ENCODE measurements at places on chromosomes 5 and 9. TPM values are rescaled to one million over a fixed set of nuclear protein-coding genes. Genes with fewer than 3 reads are reported as not detected.

DNA sequence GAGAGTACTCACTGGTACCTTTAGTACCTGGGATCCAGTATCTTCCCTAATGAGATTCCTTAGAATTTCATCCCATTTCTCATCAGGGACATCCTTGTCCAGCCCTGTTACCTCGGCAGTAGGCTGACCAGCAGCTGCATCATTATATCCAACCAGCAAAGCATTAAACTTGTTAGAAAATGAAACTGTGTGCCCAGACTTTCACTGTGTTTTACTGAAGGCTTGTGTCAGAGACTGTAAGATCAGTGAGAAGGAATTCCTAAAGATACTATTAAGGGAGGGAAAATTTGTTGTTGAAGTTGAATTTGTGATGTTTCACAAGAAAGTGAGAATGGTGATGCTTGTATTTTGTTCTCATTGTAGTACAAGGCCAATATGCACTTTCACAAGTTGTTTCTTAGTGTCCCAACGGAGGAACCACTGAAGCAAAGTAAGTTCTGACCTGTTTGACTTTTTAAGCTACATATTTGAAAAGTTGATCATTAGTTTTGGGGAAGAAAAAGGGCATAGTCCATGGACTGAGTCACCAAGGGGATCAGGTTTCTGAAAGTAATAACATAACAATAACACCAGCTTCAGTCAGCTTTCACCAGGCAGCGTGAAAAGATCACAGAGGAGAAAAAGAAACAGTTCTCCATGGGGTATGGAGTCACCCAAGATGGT, 48.8 kb downstream of the GRAMD2B start:
- H3K27ac ChIP-seq: peak overlapping the region; percentile 93
- peak overlapping the region; percentile 62 for H3K4me3 ChIP-seq
- H3K27me3 ChIP-seq: no peaks in the 10 kb centered on the region
- DNase-seq: peak; percentile 80

DNA sequence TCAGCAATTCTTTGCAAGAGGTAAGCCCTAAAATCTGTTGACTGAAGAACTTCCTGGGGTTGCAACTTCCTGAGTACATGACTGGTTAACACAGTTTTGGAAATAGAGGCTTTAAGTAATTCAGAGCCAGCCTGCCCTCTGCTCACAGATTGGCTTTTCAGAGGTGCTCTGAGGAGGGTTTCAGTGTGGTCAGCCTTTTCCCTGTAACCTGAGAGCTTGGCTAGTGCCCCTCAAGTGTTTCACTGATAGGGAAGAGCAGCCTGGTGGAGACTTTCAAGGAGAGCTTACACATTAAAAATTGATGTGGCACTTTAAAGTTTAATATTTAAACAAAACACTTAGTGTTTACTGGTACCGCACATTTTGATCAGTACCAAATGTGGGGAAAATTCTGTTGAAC, 56.7 kb upstream of the FOXB2 start:
- H3K36me3 ChIP-seq: no peaks in the 10 kb centered on the region
- no peak overlapping the region for H3K4me3 ChIP-seq
- no peak overlapping the region for H3K27ac ChIP-seq
- DNase-seq: no peak

DNA sequence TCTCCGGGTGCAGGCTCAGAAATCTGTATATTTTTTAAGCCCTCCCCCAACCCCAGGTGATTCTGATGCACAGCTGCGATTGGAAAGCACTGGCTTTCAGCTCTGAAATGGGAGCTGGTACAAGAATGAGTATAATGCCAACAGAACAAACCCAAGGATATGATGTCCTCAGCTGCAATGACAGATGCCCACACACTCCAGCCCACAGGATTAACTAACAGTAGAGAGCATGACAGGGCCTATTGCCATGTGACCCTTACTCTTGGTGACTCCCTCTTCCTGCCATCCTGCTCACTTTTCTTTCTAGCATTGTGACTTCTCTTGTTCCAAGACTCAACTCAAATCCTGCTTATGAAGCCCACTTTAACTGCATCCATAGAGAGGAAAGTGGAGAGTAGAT, 174.5 kb downstream of the FGF18 start:
- H3K27me3 ChIP-seq: peaks cover 27% of the 10 kb centered on the region
- no peaks in the 10 kb centered on the region for H3K36me3 ChIP-seq
- peaks cover 18% of the 10 kb centered on the region for H3K4me1 ChIP-seq

DNA sequence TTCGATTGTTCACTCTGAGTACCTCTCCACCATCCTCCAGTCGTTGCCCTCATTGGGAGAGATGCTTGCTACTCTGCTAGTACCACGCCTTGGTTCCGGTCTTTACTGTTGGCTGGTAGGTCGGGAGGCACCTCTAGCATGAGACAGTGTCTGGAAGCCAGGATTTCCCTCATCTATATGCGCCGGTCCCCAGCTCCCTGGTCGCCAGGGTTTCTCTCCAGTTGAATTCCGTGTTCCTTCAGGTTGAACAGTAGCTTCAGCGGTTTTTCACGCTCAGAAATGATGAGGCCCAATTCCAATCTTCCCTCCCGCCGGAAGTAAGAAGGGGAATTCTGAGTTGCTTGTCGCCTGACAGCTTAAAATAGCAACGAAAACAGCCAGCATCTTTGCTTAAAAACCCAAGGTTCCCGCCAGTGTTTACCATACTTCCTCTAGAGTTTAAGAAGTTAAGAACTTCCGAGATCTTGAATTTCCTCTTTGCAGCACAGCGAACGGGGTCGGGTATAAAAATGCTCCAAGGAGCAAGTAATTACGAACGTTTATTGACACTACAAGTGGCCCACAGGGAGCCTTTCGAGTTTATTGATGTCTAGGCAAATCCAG, 1.3 kb upstream of the ST8SIA4 start:
- H3K4me1 ChIP-seq: no peaks in the 10 kb centered on the region
- no peaks in the 10 kb centered on the region for H3K36me3 ChIP-seq
- H3K4me3 ChIP-seq: no peak overlapping the region
- peaks cover 15% of the 10 kb centered on the region for H3K27me3 ChIP-seq
- no peak for DNase-seq
- H3K27ac ChIP-seq: no peak overlapping the region

DNA sequence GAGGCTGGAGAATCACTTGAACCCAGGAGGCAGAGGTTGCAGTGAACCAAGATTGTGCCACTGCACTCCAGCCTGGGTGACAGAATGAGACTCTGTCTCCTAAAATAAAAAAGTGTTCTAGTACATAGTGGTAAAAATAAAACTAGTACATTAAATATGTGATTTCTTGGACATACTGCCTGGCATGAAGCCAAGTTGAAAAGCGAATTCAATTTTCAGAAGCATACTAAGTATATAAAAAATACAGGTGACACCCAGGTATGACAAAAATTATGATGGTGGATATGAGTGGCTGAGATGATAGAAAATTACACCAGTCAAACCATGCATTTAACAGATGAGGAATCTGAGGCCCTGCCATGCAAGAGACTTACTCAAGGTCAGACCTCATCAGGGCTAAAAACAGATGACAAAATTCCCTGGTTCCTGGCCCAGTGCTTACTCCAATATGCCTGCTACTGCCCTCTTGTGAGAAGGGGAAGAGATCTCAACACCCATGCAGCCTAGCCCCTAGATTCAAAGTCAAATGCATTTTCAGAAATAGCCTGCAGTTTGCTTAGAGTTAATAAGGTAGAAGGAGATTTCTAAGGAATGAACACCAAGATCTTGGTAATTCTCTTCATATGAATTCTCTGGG, 46.6 kb upstream of the GNPDA1 start:
- H3K27me3 ChIP-seq: peaks cover 1% of the 10 kb centered on the region
- no peak overlapping the region for H3K27ac ChIP-seq
- no peak overlapping the region for H3K4me3 ChIP-seq
- no peaks in the 10 kb centered on the region for H3K36me3 ChIP-seq
- peaks cover 27% of the 10 kb centered on the region for H3K4me1 ChIP-seq
- peak; percentile 3 for DNase-seq

DNA sequence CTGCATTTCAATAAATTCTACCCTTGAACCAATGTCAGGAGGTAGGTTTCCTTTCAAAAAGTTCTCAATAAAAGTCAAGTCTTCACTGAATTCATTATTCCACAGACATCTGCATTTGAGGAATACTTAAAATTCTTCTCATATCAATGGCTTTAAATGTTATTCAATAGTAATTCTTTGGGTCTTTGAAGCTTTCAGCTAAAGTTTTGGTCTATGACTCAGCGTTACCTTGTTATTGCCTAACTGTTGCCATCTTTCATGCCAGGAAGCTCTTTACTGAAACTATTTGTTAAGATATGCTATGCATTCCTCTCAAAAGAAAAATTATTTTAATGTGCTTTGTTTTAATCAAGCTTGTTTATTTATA, 170.5 kb downstream of the NNT start:
- H3K27ac ChIP-seq: peak overlapping the region; percentile 68
- no peak overlapping the region for H3K4me3 ChIP-seq

NAA35 gene
- 22.1 TPM for total RNA-seq

CDH9 gene
- total RNA-seq: not detected

CNOT6 gene
- total RNA-seq: 14.5 TPM

Measured in HFFc6 (cell line).